ENCODE measurements at places on chromosomes 13 and 19. TPM values are rescaled to one million over a fixed set of nuclear protein-coding genes. Genes with fewer than 3 reads are reported as not detected.

- no peak for DNase-seq
Measured at GRCh38 chr19:17469092-17469480, 1.2 kb upstream of the SLC27A1 start.

DNA sequence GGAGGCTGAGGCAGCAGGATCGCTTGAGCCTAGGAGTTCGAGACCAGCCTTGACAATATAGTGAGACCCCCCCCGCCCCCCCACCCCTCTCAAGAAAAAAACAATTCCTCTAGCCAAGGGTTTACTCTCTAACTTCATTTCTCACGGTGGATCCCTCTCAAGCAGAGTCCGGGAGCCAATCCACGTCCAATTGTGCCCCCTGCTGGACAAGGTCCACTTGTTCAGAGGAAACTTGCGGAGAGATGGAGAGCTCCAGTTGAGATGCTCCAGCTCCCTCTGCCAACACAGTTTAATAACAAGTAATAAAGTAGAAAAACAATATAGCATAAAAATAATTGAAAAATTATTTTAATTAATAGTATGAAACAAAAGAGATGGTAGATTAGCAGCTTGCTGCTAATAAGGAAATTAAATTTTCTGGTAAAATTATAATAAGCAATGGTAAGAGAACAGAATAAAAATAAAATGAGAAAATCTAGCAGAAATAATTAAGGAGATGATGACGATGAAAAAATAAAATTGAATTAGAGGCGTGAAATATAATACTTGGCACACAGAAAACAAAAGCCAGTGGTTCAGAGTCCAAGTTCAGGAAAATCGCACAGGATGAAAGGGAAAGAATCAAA, 14.5 kb upstream of the SIGLEC14 start:
- peak; percentile 45 for DNase-seq

GRCh38 chr19:30719189-30719998, 347.2 kb downstream of the ZNF536 start:
- DNase-seq, result no peak

CAPN12 gene
- total RNA-seq, result 0.13 TPM

Data from dermis microvascular lymphatic vessel endothelial cell (primary cell).